ENCODE measurements at places on chromosomes 6 and 20.

DNA sequence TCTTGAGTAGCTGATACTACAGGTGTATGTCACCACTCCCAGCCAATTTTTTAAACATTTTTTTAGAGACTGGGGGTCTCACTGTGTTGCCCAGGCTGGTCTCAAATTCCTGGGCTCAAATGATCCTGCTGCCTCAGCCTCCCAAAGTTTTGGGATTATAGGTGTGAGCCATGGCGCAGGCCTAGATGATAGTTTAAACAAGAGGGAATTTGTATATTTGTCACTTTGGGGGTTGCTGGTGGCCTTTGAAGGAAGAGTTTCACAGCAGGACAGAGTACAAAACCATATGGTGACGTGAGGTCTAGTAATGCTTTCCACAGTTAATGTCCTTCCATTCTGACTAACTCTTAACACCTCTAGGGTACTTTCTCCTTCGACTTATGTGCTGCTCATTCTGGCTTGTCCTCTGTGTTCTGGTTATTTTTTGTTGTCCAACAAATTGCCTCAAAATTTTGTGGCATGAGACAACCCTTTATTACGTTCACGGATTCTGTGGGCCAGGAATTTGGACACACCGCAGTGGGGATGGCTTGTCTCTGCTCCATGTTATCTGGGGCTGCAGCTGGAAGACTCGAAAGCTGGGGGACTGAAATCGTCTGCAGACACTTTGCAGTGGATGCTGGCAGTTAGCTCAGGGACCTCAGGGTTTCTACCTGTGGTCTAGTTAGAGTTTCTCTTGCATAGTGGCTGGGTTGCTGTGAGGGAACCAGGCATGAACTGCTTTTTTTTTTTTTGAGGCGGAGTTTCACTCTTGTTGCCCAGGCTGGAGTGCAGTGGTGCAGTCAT is 23.0 kb upstream of the IER3 start:
- no peak for DNase-seq

- DNase-seq: no peak
Observed at GRCh38 chr6:170019818-170020583, 268.6 kb downstream of the ERMARD start.

GRCh38 chr6:29666826-29667130 is 9.9 kb downstream of the MOG start:
- DNase-seq: no peak

GRCh38 chr6:135869857-135870256 is 18.4 kb downstream of the PDE7B start:
- DNase-seq: no peak

GRCh38 chr20:45363611-45364492 is 896 bp downstream of the SYS1 start:
- DNase-seq: no peak

All from NCI-H146 (cell line).